Stimulated activated CD8-positive, alpha-beta memory T cell treated with anti-CD3 and anti-CD28 coated beads, Interleukin-12 subunit alpha, Interleukin-12 subunit beta, amount 100 ng/mL, for 1 hour (primary cell): ENCODE measurements at places on chromosomes 6 and 20.

GRCh38 chr6:125798734-125799508 is 8.2 kb downstream of the NCOA7 start:
- no peak for DNase-seq

DNA sequence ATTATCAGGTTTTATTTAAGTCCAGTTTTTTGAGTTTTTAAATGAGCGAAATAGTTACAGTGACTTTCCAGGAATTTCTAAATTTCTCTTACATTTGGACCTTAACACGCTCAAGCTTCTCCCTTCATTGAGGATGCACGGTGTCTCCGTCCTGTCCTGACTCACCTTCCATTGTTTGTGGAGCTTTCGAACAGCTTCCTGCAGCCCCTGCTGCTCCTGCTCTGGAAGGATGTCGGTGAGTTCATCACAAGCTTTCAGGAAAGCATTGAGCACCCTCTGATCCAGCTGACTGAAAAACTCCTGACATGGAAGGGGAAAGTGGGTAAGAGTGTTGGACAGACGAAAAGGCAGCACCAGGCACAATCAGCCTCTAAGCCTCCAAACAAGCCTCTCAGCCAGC is 183.7 kb downstream of the SYNE1 start:
- no peak for DNase-seq

- no peak for DNase-seq
These were observed 97.5 kb downstream of the LAMP5 start for GRCh38 chr20:9611921-9612320.

DNA sequence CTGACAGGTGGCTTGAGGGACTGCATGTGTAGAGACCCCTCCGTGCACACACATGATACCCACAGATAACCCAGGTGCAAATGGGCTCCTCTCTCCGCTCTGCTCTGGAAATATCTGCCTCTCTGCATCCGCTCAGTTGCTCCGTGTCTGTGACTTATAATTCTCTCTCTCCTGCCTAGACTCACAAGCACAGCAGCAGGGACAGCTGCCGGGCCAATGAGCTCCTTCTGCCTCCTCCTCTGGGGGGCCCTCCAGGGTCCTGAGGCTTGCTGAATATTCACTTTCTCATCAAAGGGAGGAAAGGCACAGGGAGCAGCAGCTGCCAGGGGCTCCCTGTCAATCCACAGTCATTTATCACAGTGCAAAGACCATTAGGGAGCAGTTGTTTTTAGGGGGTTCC is 24.1 kb downstream of the LRFN2 start:
- no peak for DNase-seq

DNA sequence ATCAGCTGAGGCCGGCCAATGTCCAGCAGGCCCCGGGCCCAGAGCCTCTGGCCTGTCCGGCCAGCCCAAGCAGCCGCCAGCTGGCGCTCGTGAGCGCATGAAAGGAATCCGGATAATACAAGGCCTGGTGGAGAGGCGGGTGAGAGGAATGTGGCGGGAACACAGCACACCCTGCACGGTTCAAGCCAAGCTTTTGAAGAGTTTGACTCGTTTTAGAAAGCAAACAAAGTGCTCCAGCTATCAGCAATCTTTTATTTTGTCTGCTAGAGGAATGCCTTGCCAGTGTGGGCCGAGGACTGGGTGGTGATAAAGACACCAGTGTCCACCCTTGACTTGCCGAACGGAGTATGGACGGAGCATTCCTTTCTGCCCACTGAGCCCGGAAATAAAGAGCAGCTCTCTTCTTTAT is 9.3 kb upstream of the NEDD9 start:
- DNase-seq = no peak

- no peak for DNase-seq
These were observed 43.4 kb upstream of the CDYL start for GRCh38 chr6:4732691-4733315.

DNA sequence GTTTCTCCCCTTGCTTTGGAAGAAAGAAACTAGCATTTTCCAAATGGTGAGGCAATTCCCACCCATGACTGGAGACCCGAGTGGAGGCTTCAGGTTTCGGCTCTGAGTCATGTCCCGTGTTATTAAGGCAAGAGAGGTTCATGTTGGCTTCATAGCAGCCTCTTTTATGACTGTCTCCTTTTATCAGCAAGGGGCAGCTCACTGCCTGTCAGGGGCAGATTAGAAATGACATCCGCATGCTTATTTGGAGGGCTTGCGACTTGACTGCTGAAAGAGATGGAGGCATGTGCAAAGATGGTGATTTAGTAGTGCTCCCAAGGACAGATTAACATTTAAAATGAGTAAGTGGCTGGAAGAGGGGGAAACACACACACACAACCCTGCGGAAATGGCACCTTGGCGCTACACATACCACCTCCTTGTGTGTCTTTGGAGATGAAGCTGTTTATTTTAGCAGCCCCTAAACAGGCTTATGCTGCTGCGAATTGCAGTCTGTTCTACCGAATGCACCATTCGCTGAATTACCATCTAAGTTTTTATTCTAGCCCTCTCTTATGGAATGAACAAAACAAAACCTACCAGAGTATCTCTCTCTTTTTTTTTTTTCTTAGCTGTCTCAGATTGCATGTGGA is 52.1 kb upstream of the VSTM2L start:
- DNase-seq = no peak

DNA sequence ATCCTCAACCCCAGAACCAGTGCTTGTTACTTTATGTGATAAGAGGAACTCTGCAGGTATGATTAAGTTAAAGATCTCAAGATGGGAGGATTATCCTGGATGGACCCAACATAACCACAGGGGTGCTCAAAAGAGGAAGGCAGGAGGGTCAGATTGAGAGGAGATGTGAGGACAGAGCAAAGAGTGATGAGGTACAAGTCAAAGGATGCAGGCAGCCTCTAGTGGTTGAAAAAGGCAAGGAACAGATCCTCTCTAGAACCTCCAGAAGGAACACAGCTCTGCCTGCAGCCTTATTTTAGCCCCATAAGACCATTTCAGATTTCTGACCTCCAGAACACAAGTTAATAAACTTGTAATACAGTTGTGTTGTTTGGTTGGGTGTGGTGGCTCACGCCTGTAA is 41.2 kb downstream of the PDSS2 start:
- DNase-seq = no peak
